ENCODE measurements at places on chromosomes 12 and 14. TPM values are rescaled to one million over a fixed set of nuclear protein-coding genes. Genes with fewer than 3 reads are reported as not detected.
A peak's percentile ranks its signal among the peaks of the same experiment; 100 is the strongest.

GRCh38 chr12:100566887-100567637 lies 6.4 kb upstream of the GAS2L3 start:
- H3K4me3 ChIP-seq, result no peak overlapping the region
- no peaks in the 10 kb centered on the region for H3K4me1 ChIP-seq
- no peak overlapping the region for H3K27ac ChIP-seq
- no peaks in the 10 kb centered on the region for H3K36me3 ChIP-seq

The KCNH3 gene
- 0.17 TPM for total RNA-seq

The CEP290 gene
- 11.3 TPM for total RNA-seq

The PTGDR gene
- total RNA-seq, result not detected

GRCh38 chr12:18470251-18470650 lies 208.9 kb downstream of the PIK3C2G start:
- H3K27me3 ChIP-seq, result no peaks in the 10 kb centered on the region
- no peak overlapping the region for H3K4me3 ChIP-seq
- no peaks in the 10 kb centered on the region for H3K36me3 ChIP-seq
- H3K4me1 ChIP-seq, result peaks cover 4% of the 10 kb centered on the region
- no peak overlapping the region for H3K27ac ChIP-seq
- DNase-seq, result peak; percentile 5

The RAB3IP gene
- 6.3 TPM for total RNA-seq

The TAC3 gene
- 0.17 TPM for total RNA-seq

DNA sequence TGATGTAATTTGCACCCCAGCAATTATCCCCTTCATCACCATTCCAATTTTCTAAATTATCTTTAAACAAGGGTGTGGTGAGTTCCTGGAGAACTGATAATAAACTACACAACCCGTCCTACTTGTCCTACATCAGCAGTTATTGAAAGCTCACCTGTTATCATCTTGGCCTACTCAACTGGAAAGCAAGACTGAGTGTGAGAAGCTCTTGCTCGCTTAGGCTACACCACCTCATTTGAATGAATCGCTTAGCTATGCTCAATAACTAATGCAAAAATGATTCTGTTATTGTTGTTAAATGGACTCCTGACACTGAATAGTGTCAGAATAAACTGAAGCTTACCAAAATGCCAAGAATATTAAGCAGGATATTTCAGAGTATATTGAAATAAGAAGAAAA lies 115.4 kb upstream of the BTG1 start:
- no peaks in the 10 kb centered on the region for H3K27me3 ChIP-seq
- no peak overlapping the region for H3K27ac ChIP-seq
- no peak overlapping the region for H3K4me3 ChIP-seq
- H3K4me1 ChIP-seq, result no peaks in the 10 kb centered on the region
- DNase-seq, result no peak
- H3K36me3 ChIP-seq, result no peaks in the 10 kb centered on the region

DNA sequence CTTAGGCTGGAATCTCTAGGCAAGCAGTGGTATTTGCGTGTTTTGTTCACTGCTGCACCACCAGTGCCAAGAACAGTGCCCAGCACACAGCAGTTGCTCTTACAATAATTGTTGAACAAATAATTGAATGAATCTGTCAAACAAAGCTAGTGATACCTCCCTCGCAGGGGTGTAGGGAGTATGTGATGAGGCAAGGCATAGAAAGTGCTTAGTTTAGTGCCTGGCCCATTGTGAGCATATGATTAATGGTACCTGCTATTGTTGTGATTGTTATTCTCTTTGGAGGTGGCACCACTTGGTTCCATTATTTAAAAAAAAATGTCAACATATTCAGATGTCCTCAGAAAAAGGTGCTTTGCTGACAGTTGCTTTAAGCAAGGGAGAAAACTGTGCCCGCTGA lies 210.1 kb upstream of the TBX3 start:
- H3K27me3 ChIP-seq, result no peaks in the 10 kb centered on the region
- no peak for DNase-seq
- no peaks in the 10 kb centered on the region for H3K4me1 ChIP-seq
- H3K27ac ChIP-seq, result no peak overlapping the region
- H3K36me3 ChIP-seq, result no peaks in the 10 kb centered on the region
- H3K4me3 ChIP-seq, result no peak overlapping the region

GRCh38 chr14:22518073-22518472 lies 71.0 kb downstream of the DAD1 start:
- H3K4me1 ChIP-seq, result peaks cover 4% of the 10 kb centered on the region
- H3K27ac ChIP-seq, result no peak overlapping the region
- H3K4me3 ChIP-seq, result no peak overlapping the region

The ATG2B gene
- 30.9 TPM for total RNA-seq

DNA sequence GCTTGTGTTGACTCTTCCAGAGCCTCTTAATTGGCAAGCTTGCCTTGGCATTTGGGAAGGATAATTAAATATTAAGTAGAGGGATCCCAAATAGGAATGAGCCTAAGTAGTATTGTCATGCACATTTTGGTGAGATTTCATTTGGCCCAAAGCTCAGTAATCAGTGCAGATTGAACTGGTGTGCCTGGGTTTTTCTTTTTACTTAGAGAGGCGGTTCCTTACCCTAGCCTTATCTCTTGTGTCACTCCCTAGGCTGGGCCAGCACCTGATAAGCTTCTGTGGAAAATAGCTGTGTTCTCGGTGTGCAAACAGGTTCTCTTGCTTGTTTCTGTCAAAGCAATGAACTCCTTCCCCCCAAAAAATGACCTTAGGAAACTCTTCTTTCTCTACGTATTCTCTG lies 9.3 kb upstream of the B4GALNT3 start:
- no peak overlapping the region for H3K27ac ChIP-seq
- peaks cover 12% of the 10 kb centered on the region for H3K27me3 ChIP-seq
- H3K4me3 ChIP-seq, result no peak overlapping the region
- H3K36me3 ChIP-seq, result no peaks in the 10 kb centered on the region
- H3K4me1 ChIP-seq, result no peaks in the 10 kb centered on the region

DNA sequence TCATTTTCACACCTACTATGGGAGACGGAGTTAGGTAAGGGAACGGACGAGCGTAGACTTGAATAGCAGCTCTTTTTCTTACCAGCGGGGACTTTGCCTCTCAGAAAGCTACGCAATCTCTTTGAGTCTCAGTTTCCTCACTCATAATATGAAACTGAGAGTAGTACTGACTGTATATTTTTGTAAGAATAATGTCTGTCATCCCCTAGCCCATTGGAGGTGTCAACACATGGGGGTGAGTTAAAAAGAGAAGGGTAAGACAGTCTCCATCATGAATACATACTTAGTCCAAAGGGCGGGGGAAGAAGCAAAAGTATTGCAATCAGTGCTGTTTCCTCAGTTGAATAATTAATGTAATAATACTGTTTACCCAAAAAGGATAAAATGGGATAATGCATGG lies 592.2 kb downstream of the NRXN3 start:
- H3K4me3 ChIP-seq, result no peak overlapping the region
- H3K36me3 ChIP-seq, result no peaks in the 10 kb centered on the region
- no peak for DNase-seq
- no peak overlapping the region for H3K27ac ChIP-seq

- no peak overlapping the region for H3K27ac ChIP-seq
- peaks cover 2% of the 10 kb centered on the region for H3K27me3 ChIP-seq
- DNase-seq, result no peak
- H3K36me3 ChIP-seq, result no peaks in the 10 kb centered on the region
- no peaks in the 10 kb centered on the region for H3K4me1 ChIP-seq
Measured at GRCh38 chr12:109695961-109696461, 17.6 kb upstream of the FAM222A start.

DNA sequence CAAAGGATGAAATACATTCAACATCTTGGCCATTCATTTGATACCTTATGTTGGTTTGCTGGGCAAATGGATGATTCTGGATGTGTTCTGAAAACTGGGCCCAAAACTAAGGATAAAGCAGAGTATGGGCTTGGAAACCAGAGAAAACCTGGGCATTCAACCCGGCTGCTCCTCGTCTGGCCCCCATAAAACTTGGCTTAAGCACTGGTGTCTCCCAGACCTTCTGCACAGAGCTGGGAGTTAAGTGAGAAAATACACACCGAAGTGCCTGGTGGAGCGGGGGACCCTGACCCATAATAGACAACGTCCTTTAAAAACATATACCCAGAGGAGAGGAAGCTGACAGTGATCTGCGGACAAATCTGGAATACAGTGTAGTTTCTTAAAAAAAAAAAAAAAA lies 112.5 kb downstream of the FOXN3 start:
- no peaks in the 10 kb centered on the region for H3K27me3 ChIP-seq
- H3K4me1 ChIP-seq, result peaks cover 27% of the 10 kb centered on the region
- peak overlapping the region; percentile 24 for H3K4me3 ChIP-seq
- H3K27ac ChIP-seq, result peak overlapping the region; percentile 99

GRCh38 chr12:120800665-120801064 lies 75.0 kb downstream of the ACADS start:
- H3K27me3 ChIP-seq, result no peaks in the 10 kb centered on the region
- H3K4me3 ChIP-seq, result no peak overlapping the region
- H3K27ac ChIP-seq, result no peak overlapping the region
- no peaks in the 10 kb centered on the region for H3K36me3 ChIP-seq

The CCDC196 gene
- not detected for total RNA-seq

DNA sequence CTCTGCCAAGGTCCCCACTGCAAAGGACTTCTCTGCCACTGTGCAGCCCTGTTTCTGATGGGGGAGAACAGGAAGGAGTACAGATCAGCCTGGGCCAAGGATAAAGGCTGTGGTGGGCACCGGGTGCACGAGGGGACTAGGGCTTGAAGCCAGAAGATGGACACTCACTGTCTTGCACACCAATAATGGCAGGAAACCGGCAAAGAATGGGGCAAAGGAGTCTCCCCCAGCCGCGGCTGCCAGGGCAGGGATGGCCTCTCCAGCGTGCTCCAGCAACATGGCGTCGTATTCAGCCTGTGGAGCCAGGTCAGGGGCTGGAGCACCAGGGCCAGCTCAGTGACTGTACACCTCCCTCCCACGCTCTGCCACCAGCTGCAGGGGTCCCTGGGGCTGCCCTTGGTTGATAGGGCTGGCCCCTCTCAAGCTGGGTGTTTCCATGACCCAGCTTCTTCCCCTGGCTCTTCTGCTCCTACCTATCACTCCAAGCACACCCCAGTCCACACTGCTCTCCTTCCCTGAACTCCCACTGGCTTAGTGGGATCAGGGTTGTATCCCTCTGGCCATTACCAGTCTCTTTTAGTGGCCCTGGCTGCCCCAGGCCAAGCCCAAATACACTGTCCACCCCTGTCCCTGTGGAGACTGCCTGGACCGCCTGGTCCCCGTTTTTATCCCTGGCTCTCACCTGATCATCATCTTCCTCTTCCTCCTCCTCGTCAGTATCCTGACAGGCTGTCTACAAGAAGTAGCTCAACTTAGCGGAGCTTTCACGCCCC lies 6.3 kb downstream of the IPO4 start:
- H3K27ac ChIP-seq, result no peak overlapping the region
- H3K4me1 ChIP-seq, result no peaks in the 10 kb centered on the region
- no peak overlapping the region for H3K4me3 ChIP-seq
- no peaks in the 10 kb centered on the region for H3K27me3 ChIP-seq
- no peak for DNase-seq
- H3K36me3 ChIP-seq, result peaks cover 44% of the 10 kb centered on the region

- no peak overlapping the region for H3K4me3 ChIP-seq
- no peaks in the 10 kb centered on the region for H3K27me3 ChIP-seq
- no peak overlapping the region for H3K27ac ChIP-seq
- no peaks in the 10 kb centered on the region for H3K36me3 ChIP-seq
- H3K4me1 ChIP-seq, result peaks cover 3% of the 10 kb centered on the region
Measured at GRCh38 chr12:76241371-76241770, 106.8 kb downstream of the BBS10 start.

The P2RX2 gene
- not detected for total RNA-seq

The ACSM4 gene
- not detected for total RNA-seq

The IFNG-AS1 gene
- total RNA-seq, result not detected

DNA sequence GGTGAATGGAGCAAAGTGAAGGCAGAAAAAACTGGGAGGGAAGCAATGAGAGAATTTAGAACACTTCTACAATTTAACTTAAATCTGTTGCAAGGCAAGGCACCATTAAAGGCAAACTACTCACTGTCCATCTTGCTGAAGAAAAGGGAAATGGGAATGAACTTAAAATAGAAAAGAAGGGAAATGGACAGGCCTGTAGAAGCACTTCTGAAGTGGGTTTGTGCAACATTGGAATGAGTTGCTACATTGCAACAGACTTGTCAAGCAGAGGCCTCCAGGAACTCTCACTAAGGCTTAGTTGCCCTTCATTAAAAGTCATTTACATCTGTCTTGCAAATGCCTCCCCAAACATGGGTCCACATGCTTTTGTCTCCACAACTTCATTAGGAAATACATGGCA lies 13.7 kb upstream of the OR10AD1 start:
- H3K4me3 ChIP-seq, result no peak overlapping the region
- no peak overlapping the region for H3K27ac ChIP-seq
- H3K36me3 ChIP-seq, result no peaks in the 10 kb centered on the region
- H3K27me3 ChIP-seq, result peaks cover 6% of the 10 kb centered on the region

DNA sequence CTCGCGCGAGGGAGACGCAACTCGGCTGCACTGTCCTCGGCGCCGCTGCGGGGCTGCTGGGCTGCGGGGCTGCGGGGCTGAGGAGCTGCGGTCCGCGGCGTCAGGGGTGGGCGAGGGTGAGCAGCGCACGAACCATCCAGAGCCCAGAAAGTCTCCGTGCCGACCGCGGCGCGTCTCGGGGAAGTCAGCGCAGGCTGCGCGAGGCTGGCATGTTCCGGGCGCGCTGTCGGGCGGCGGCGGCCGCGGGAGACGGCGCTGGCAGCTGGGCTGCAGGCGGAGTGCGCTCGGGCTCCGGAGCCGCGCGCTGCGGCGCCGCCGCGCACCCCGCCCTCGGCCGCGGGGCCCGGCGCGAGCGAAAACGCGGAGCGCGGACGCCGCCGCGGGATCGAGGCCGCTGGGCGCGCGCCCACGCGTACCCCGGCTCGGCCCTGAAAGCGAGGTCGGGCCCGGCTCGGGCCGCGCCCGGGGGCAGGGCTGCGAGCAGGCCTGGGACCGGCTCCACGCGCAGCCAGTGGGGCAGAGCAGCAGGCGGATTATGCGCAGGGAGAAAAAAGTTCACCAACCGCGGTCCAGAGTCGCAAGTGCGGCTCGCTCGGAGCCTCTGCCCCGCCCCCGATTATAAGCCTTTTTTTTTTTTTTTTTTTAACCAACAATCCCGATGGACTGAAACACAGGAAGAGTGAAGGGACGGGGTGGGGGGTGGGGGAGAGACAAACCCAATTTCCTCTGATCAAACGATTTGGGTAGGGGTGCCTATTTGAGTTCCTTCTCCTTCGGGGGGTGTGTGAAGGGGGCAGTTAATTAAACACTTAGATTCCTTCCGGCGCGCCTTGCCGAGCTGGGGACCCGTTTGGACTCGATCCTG lies at the start of gene PRICKLE1:
Gene PRICKLE1 (minus strand): TSS at position 282 of the 865 bp plus-strand sequence. CDS start 117,230 bp downstream, outside the sequence.
- peak within 1 kb of the TSS; percentile 27 for H3K27ac ChIP-seq
- no peaks in the 10 kb centered on the region for H3K4me1 ChIP-seq
- H3K4me3 ChIP-seq, result peak within 1 kb of the TSS; percentile 57
- no peaks in the 10 kb centered on the region for H3K36me3 ChIP-seq
- DNase-seq, result peak; percentile 64
- peaks cover 15% of the 10 kb centered on the region for H3K27me3 ChIP-seq

GRCh38 chr12:121240484-121241101 lies 30.7 kb downstream of the P2RX4 start:
- DNase-seq, result peak; percentile 32
- H3K36me3 ChIP-seq, result peaks cover 6% of the 10 kb centered on the region
- H3K4me1 ChIP-seq, result peaks cover 5% of the 10 kb centered on the region
- no peak overlapping the region for H3K4me3 ChIP-seq
- no peaks in the 10 kb centered on the region for H3K27me3 ChIP-seq

- peaks cover 60% of the 10 kb centered on the region for H3K4me1 ChIP-seq
- H3K4me3 ChIP-seq, result peak overlapping the region; percentile 61
- DNase-seq, result peak; percentile 49
Measured at GRCh38 chr12:55717011-55718007, 1.5 kb downstream of the BLOC1S1 start.

- DNase-seq, result peak; percentile 57
- H3K27ac ChIP-seq, result no peak overlapping the region
- H3K4me3 ChIP-seq, result no peak overlapping the region
Measured at GRCh38 chr12:39990122-39991101, 115.5 kb downstream of the SLC2A13 start.

GRCh38 chr12:85693093-85693665 lies 143.0 kb downstream of the RASSF9 start:
- H3K27me3 ChIP-seq, result no peaks in the 10 kb centered on the region
- no peak overlapping the region for H3K4me3 ChIP-seq
- no peaks in the 10 kb centered on the region for H3K36me3 ChIP-seq
